ENCODE measurements at places on chromosomes 2 and 18.
A peak's percentile ranks its signal among the peaks of the same experiment; 100 is the strongest.

- DNase-seq: no peak
Measured at GRCh38 chr18:65659912-65660311, 90.9 kb upstream of the CDH7 start.

DNA sequence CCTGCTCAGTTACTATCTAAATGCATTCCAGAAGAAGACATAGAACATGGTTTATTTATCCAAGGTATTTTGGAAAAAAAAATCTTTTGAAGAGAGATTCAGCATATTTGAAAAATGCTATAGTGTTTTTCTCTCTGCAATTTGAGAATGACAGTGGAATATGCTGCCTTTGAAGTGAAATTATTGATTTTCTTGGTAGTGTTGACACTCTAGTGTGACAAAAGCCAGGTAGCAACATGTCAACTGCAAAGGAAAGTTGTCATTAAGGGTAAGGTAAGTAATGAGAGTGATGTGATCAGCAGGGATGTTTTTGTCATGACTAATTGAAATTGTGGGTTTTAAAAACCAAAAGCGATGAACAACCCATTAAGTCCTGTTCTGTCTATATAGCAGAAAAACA, 1387.1 kb upstream of the TMEFF2 start:
- no peak for DNase-seq

DNA sequence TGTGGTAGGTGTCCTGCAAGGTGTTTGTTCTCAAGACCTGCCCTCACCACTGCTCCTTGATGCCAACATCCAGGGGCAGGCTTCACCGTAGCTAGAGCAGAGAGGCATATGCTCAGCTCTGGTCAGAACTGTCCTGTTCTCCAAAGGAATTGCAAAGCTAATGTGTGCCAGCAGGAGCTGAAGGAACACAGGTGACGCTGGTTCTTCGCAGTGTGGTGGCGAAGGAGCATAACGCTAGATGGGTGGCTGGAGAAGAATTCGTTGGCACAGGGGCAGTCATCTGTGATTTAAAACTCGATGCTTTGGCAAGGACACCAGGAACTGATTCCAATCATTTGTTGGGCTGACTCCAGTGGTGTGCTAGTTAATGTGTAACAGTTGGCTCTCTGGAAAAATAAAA, 11.4 kb upstream of the PER2 start:
- DNase-seq: no peak

GRCh38 chr18:31657823-31658669, 26.3 kb downstream of the B4GALT6 start:
- DNase-seq: no peak

- DNase-seq: no peak
Measured at GRCh38 chr2:71064754-71065621, 3.5 kb upstream of the NAGK start.

DNA sequence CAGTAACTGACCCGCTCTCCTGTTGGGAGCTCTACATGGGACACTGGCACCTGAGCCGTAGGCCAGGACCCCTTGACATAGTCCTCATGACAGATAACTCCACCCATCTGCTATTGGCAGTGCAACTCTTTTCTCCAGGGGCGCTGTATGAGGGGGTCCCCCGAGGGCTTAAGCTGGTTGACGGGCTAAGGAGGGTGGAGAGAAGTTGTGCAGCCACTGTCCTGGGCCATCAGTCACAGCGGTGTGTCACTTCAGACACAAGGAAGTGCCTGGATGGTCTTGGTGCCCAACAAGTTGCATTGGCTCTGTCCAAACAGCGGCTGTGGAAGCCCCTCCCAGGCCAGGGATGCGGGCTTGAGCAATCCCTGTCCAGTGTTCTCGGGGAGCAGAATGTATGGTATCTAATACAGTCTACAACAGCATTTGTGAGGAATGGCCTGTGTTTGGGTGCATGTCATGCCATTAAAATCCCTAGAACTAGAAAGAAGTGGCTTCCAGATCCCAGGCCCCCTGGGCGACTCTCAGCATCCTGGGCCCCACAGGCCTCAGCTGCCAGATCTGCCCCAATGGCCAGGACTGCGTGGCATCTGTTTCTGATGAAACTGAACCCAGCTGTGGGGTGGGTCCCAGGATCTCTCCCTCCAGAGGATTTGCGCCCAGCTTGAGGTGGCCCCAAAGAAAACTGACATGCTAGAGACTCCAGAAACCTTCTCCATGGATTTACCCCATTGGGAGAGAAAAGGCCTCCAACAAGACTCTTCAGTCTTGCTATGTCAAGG, 23.3 kb downstream of the TTC32 start:
- no peak for DNase-seq

DNA sequence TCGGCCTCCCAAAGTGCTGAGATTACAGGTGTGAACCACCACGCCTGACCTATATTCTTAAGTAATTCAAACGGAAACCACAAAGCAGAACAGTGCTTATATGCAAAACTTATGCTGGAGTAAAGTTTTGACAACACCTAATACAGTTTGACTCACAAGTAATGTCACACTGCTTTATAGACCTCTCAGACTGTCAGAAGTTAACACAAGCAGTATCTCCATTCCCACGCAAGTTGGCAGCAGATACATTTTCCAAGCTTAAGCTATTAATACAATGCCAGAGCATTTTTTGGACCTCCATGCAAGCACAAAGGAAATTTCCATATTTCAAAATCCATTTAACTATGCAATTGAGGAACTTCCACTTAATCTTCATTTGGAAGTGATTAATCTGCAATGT, 21.0 kb upstream of the SANBR start:
- no peak for DNase-seq

DNA sequence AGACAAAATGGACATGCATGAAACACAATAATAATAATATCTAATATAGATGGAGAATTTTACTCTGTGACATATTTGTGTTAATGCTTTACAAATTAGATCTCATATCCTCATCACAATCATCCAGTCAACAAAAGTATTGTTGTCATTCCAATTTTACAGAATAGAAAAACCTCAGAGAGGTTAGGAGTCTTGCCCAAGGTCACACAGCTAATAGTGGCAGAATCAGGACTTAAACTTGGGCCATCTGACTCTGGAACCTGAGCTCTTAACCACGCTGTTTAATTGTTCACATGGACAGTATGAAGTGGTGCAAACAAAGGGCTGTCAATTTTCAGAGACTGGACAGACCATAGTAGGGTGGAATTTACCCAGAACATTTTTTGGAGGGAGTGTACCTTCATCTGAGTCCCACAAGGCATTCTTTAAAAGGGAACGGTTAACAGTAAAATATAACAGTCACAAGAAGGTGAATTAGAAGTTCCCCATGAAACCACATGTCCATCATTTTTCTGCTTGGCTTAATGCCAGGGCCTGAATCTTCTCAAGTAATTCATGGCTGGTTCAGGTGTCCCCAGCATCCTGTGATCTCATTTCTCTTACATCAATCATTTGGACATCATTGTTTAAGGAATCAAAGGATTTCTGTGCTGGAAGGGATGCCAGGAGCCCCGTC, 35.4 kb upstream of the CCDC93 start:
- no peak for DNase-seq

- no peak for DNase-seq
Measured at GRCh38 chr2:134142341-134142738, 111.5 kb upstream of the MGAT5 start.

DNA sequence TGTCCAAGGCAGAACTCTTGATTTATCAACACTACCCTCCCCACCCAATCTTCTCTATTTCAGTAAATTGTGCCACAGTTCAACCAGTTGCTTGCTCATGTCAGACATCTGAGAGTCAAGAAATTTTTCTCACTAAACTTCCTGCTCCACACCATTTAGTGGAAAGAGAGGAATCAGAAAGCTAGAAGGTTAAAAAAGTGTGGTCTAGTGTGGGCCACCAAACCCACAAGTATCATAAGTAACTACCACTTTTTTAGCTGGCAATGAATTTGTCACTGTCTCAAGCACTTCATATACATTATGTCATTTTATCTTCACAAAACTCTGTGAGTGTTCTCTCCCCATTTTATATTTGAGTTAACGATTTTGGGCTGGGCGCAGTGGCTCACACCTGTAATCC, 16.6 kb upstream of the MSTN start:
- DNase-seq: no peak

GRCh38 chr2:27544143-27544821, 38.6 kb upstream of the ZNF512 start:
- no peak for DNase-seq

GRCh38 chr2:24147364-24147763, 24.1 kb downstream of the FAM228B start:
- no peak for DNase-seq

DNA sequence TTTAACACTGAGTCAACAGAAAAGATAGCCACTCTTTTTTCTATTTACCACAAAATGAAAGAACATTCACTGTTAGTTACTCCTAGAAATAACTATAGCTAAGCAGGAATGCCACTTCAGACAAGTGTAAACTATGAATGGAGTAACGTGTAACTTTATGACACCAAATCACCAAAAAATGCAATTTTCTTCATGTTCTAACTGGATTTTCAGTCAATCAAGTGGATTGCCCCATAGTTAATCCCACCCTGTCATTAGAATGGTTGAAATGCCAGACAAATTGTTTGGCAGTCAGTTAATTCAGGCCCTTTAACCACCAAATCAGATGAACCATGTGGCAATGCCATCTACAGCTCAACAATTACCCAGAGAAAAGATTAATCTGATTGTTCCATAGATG, 9.9 kb downstream of the EPHA4 start:
- DNase-seq: no peak

GRCh38 chr18:59657012-59657411, 40.2 kb downstream of the CCBE1 start:
- DNase-seq: no peak

DNA sequence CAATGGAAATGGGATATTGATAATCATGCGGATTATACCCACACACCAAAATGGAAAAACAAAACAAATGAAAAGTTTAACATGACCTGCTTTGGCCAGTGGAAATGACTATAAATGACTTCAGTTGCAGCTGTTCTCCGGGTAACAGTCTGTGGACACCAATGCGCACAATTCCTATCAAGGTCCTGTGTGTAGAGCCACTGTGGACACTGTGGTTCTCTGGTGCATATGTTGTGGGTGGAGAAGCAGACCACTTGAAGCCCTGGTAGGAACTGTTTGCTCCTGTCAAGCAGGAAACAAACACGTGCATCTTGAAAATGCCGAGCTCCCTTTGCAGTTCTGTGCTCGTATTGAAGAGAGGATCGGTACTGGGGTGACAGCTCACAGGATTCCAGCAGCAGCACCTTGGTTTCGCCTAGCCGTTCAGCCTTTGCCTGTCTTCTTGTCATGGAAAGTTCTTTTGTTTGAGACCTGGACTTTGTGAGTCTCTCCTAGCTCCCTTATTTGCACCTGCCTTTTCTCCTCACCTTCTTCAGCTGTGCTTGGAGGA, 32.9 kb downstream of the NCK2 start:
- peak; percentile 33 for DNase-seq

- DNase-seq: no peak
Measured at GRCh38 chr2:240598311-240598911, 11.9 kb downstream of the CAPN10 start.
